ENCODE measurements at places on chromosomes 12 and 14. TPM values are rescaled to one million over a fixed set of nuclear protein-coding genes. Genes with fewer than 3 reads are reported as not detected.
A peak's percentile ranks its signal among the peaks of the same experiment; 100 is the strongest.

TBX3 gene
- total RNA-seq, result not detected

STON2 gene
- not detected for total RNA-seq

- H3K27me3 ChIP-seq, result no peaks in the 10 kb centered on the region
- H3K4me3 ChIP-seq, result no peak overlapping the region
- H3K4me1 ChIP-seq, result no peaks in the 10 kb centered on the region
- H3K27ac ChIP-seq, result no peak overlapping the region
Observed at GRCh38 chr12:82955043-82955442, 268.3 kb downstream of the TMTC2 start.

GRCh38 chr14:66496188-66496807, 10.1 kb downstream of the CCDC196 start:
- peak overlapping the region; percentile 80 for H3K27ac ChIP-seq
- H3K36me3 ChIP-seq, result no peaks in the 10 kb centered on the region
- DNase-seq, result no peak
